Activated gamma-delta T cell treated with Interleukin-2 at 50 U/mL for 16 hours (primary cell): ENCODE measurements at places on chromosomes 1 and 21.

GRCh38 chr1:26119892-26120608 lies 8.4 kb downstream of the PDIK1L start:
- DNase-seq: no peak

DNA sequence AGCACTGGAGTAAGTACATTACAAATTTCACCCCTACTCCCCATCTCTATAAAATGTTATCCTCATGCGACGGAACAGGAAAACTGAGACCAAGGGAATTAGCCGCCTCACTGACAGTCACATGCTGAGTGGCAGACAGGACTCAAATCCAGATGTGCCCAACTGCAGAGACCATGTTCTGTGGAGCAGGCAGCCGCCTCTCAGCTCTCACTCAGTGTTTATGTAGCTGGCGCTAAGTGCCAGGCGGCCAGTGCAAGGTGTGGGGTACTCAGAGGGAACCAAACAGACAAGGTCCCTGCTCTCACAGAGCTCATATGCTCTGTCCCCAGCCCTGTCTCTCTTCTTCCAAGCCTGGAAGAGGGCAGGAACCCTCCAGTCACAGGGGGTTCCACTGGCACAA lies 5.1 kb downstream of the CAPZB start:
- DNase-seq: no peak

- no peak for DNase-seq
Measured at GRCh38 chr1:26537951-26538352, 8.4 kb downstream of the RPS6KA1 start.

GRCh38 chr1:233064988-233065387 lies 114.6 kb downstream of the NTPCR start:
- no peak for DNase-seq

GRCh38 chr1:87045761-87046304 lies 131.4 kb downstream of the HS2ST1 start:
- no peak for DNase-seq

GRCh38 chr1:163250382-163250974 lies 47.8 kb upstream of the RGS5 start:
- DNase-seq: no peak

- no peak for DNase-seq
Measured at GRCh38 chr21:36208326-36209013, 51.8 kb downstream of the DOP1B start.

DNA sequence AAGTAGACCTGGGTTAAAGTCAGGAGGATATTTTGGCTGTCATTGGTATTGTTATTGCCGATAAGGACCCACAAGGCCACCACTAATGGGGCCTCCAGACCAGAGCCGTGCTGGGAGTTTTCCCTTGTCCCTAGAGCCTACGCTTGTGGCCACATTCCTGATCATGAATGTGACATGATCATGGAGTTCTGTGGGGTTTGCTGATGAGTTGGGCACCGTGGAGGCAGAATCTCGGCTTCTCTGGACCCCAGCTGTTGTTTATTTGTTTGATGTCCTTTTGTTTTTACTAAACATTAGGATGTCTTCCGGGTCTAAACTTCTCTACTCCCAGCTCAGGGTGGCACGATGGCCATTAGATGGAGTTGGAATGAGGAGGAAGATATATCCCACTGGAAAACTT lies 74.9 kb upstream of the TMPRSS2 start:
- DNase-seq: no peak

- no peak for DNase-seq
Measured at GRCh38 chr1:247347477-247348222, 16.0 kb upstream of the ZNF496 start.

DNA sequence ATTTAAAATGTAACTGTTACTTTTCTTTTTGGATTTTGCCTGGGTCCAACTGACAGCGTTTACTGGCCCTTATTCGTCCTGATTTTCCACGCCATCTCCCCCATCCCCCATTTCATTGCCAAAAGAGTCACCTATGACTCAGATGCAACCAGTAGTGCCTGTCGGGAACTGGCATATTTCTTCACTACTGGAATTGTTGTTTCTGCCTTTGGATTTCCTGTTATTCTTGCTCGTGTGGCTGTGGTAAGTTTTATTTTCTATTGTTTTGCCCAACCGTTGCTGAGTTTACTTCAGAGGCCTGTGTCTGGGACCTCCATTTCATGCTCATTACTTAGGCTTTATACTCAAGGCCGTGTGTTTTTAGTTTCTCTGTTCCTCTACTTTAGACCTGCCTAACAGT lies 9.3 kb downstream of the LEPR start:
- DNase-seq: no peak

GRCh38 chr1:227372726-227373130 lies 54.4 kb upstream of the CDC42BPA start:
- DNase-seq: no peak

- no peak for DNase-seq
Measured at GRCh38 chr1:58434607-58435006, 111.9 kb downstream of the OMA1 start.

DNA sequence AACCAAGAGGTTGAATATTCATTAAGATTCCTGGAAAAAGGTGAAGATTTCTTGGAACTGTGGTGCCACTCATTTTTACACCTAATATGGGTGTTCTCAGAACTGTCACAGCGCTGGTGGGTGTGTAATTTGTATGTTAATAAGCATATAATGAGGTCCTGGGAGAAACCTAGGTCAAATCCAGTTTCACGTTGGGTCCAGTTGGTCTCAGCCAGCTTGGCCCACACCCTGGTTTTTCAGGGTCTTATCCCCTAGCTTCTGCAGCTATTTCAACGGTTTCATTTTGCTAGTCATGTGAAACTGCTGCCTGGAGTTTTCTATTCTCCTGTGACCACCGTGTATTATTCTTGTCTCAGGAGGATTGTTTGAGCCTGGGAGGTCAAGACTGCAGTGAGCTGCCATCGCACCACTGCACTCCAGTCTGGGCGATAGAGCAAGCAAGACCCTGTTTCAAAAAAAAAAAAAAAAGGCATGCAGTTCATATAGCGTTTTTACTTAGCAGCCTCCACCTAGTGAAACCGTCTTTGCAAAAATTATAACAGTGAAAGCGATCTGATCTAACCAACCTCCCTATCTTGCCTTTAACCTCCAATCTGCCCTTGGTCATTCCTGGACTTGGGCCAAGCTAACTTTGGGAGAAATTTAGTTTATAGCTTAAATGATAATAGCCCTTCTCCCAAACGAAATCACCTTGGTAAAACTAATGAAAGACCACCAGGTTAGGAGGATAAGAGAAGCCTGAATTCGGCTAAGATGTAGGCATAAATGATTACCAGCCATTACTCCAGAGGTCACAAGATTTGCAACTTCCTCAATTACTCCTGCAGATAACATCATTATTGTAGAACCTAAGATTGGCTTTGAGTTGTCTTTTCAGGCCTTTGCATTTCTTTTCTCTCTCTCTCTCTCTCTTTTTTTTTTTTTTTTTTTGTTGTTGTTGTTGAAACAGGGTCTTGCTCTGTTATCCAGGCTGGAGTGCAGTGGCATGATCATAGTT lies 44.0 kb downstream of the PTAFR start:
- no peak for DNase-seq

DNA sequence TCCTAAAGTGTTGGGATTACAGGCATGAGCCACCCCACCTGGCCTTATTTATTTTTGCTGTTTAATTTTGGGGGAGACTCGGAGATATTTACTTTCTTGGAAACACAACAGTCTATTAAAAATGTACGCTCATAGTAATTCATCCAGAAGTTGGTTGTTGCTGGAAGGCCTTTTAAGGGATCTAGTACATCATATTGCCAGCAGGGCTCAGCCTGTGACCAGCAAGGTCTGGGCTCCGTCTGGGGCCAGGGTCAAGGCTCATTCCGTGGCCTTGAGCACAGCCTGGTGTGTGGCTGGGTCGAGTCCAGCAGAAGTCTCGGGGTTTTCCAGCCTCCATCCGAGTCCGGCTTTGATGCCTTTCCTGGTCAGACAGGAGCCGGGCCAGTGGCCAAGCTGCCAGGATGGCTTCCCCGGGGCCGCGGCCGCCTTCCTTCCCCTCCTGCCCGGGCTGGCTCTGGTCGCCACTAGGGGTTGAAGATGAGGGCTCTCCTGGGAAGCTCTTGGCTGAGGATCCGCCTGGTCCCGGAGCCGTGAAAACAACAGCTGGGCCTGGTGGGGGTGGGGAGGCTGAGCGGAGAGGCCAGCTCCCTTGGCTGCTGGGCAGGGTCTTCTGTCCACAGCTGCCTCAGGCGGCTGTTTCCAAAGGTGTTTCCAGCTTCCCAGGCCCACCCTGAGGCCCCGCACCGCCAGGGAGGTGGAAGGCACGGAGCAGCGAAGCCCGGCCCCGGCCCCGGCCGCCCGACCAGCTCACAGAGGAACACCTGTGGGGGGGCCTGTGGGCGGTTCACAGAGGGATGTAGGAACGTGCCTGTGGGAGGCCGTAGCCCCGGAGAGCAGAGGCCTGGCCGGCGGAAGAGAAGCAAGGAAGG lies 5.1 kb upstream of the VWA1 start:
- no peak for DNase-seq

GRCh38 chr1:111666828-111667227 lies 47.2 kb downstream of the RAP1A start:
- DNase-seq: no peak

DNA sequence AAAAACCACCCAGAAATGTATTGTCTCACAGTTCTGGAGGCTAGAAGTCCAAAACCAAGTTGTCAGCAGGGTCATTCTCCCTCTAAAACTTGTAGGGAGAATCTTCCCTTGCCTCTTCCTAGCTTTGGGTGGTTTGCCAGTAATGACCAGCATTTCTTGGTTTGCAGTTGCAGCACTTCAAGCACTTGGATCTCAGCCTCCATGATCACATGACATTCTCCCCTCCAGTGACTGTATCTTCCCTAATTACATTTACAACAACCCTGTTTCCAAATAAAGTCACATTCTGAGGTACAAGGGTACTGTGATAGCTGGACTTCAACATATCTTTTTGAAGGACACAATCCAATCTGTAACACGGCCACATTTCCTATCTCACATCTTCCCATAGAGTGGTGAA lies 37.2 kb downstream of the EVI5 start:
- no peak for DNase-seq

DNA sequence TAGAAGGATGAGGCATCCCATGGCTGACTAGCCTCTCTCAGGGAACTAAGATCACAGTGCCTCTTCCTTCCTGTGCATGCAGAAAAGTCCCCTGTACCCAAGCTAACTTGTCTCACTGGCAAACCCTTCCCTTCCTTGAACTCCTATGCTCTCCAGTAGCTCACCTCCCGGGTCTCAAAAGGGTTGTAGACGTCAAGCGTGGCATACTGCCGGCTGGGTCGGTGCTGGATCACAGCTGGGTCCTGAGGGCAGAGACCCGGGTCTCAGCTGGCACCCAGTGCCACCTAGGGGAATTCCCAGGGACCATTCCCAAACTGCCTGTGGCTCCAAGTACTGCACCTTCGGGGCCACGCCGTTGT lies 688 bp downstream of the SCAMP3 start:
- no peak for DNase-seq

DNA sequence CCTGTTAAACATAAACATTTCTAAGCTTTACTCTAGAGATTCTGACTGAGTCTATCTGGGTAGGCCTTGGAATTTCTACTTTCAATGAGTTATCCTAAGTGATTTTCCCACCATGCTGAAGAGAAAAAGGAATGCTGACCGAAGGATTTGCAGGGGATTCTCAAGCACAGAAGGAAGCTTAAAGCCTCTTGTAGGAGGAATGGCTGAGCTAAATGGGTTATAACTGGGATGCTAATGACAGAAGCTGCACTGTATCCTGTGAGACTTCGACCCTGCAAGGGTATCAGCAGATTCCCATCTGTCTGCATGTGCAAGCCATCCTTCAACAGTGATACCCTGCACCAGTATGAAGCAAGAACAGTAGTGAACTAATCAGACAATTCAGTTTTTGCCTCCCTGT lies 35.4 kb downstream of the SLC35D1 start:
- no peak for DNase-seq

DNA sequence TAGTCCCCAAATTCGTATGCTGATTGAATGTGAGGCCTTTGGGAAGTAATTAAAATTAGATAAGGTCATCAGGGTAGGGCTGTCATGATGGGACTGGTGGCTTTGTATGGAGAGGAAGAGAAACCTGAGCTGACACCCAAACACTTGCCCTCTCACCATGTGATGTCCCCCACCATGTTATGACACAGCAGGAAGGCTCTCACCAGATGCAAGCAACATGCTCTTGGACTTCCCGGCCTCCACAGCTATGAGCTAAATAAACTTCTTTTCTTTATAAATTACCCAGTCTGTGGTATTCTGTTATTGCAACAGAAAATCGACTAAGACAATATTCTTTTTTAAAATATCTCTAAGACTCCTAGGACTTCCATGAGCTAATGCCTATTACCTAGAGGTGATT lies 43.6 kb upstream of the GUCA2B start:
- DNase-seq: no peak

GRCh38 chr1:21198929-21199328 lies 22.2 kb upstream of the EIF4G3 start:
- no peak for DNase-seq

DNA sequence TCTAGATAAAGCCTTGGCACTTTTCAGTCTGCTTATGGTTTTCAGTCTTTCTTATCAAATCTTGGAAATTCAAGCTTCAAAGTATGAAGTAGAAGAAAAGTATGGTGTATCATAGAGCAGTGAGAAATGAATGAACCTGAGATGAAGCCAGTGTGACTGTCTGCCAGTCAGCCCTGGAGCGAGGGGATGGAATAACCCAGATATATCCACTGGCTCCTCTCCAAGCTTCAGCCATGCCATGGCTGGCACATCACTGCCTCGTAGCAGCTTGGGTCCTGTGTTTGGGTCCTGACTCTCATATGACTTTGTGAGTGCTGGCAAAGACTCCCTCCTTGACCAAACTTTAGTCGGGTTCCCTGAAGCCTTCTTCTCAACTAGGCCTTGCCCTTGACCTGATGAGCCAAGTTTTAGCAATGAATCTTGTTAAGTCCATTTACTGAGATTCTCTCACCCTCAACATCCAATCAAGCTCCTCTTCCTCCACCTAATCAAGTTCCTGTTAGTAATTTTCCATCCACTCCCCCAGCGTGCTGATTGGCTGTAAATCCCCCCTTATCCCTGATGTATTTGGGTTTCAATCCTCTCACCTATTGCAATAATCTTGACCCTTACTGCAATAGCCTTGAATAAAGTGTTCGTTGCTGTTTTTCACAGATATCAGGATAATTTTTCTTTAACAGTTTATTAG lies 62.5 kb upstream of the PRDX6 start:
- no peak for DNase-seq

DNA sequence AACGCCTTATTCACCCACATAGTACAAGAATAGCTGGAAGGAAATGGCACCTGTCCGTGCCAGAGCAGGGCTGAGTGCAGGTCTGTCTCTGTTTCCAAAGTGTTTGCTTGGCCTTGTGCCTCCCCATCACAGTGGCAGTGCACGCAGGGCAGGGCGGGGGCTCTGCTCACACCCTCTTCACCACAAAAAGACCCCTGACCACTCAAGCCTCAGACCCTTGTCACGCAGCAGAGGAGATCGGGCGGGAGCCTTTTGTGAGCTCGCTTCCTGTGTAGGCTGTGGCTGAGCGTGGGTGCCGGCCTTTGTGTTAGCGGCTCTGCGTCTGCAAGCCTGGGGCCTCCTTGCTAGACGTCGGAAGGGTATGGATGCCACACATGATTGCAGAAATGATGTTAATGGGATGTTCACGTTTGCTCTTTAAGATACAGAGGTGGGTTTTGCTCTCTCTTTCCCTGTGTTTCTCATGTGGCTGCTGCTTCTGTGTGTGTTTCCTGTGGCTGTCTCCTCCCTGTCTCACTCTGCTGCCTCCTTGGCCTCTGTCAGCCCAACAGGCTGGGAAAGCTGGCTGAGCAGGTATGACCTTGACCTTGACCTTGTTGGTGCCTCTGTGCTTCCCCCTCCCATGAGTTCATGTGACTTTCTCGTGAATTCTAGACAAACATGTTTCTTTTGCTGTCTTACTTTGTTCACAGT lies 45.4 kb downstream of the S100B start:
- DNase-seq: peak; percentile 69

- DNase-seq: no peak
Measured at GRCh38 chr1:234713859-234714258, 103.9 kb upstream of the IRF2BP2 start.
